ENCODE measurements at places on chromosomes 3 and 15. TPM values are rescaled to one million over a fixed set of nuclear protein-coding genes. Genes with fewer than 3 reads are reported as not detected.

GRCh38 chr15:96326328-96327154 lies 4.0 kb upstream of the NR2F2 start:
- DNase-seq = peak; percentile 41

DNA sequence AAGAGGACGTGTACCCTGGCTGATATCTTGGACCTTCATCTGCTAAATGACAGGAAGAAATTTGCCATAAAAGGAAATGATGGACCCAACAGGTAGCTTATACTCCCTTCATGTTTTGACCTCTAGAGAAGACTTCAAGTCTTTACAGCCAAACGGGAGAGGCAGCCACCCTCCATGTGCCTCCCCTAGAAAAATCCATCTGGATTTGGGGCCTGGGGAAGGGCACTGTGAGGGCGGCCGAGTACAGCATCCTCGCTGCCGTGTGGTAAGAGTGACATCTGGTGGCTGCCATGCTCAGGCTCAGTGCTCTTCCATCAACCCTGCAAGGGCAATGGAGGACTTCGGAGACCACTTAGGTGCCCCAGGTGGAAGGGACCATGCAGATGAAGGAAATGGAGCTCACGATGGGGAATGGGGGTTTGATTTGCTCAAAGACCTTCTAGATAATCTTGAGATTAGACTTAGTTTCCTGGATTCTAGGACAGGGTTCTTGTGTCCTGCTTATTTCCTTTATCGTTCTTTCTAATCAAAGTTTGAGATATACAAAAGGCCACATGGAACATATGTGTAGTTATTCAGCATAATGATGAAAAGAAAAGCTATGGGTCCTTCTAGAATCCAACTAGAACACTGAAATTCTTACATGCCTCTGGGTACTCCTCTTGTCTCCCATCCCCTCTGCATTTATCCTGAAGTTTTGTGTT lies 44.4 kb downstream of the AQP9 start:
- peak; percentile 44 for DNase-seq

GRCh38 chr15:39595338-39596221 lies 14.7 kb downstream of the THBS1 start:
- DNase-seq = no peak

DNA sequence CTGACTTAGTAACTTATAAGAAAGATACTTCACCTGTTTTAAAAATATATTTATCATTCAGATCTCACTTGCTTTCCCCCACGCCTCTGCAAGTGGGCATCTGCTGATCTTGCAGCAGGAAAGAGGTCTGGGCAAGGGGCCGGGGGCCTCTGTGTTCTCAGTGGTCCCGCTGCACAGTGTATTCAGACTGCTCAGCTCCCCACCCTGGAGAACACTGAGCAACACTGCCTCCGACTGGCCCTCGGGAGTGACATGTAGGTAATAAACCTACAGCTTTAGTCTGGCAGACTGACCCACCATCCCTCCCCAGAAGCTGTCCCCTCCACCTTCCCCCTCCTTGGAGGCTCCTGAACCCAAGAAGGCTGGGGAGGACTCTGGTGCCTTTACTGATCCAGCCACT lies 43.8 kb downstream of the GABRB3 start:
- DNase-seq = no peak

DNA sequence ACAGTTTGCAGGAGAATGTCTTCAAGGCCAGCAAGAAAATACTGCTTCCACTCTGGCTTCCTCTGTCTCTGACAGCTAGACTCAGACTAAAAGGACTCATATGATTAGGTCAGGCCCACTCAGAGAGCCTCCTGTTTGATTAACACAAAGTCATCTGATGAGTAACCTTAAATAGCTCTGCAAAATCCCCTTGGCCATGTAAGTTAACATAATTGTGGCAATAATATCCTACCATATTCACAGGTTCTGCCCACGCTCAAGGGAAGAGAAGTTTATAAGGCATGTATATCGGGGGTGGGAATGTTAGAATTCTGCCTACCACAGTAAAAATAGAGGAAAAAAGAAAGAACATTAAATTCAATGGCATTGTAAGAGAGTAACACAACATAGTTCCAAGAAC lies 20.6 kb upstream of the HHATL start:
- no peak for DNase-seq

- no peak for DNase-seq
Measured at GRCh38 chr3:43581343-43581742, 40.5 kb downstream of the ANO10 start.

- DNase-seq = no peak
Measured at GRCh38 chr15:70509731-70510143, 253.6 kb downstream of the UACA start.

- DNase-seq = no peak
Measured at GRCh38 chr15:43920815-43921214, 94.0 kb downstream of the WDR76 start.

LYZL4 gene
- not detected for polyA plus RNA-seq

ACKR2 gene
- polyA plus RNA-seq = 2.0 TPM

BHLHE40 gene
- polyA plus RNA-seq = 26.0 TPM
